ENCODE measurements at places on chromosomes 6 and 20.

DNA sequence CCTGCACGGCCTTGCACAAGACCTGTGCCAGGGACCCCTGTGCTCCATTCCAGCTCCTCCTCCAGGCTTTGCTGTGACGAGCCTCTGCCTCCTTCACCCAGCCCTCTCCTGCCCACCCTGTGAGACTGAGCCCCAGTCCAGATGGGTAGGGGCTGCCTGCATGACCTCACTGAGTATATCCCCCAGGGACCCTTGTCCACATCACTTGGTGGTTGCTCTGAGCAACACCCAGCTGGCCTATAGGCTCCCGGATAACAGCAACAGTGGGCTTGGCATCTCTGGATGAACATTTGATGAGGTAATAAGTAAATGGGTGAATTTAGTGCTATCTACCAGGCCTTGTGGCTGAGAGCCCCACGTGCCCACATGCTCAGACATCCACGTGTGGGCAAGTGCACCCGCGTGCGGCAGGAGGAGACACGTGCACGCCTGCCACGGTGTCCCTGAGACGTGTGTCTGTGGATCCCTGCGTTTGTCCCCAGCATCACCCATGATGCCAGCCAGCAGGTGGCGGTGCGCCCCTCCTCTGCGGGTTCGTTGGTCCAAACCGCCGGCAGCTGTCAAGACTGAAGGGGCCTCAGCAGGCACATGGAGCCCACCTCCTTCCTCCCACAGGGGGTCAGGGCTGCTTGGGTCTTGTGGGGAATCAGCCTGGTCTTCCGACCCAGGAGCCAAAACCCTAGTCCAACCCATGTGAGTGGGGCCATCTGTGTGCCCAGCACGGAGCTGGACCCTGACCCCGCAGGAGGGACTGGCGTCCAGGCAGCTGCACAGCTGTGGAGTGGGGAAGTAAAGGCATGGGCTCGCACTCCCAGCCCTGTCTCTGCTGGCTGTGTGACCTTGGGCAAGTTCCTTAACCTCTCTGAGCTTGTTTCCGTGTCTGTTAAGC lies 45.9 kb downstream of the FGD2 start:
- DNase-seq = peak; percentile 80

- DNase-seq = peak; percentile 80
Observed at GRCh38 chr6:7542874-7543624, 1.6 kb downstream of the DSP start.

- DNase-seq = no peak
Observed at GRCh38 chr6:131635384-131636340, 1.4 kb upstream of the ENPP3 start.

DNA sequence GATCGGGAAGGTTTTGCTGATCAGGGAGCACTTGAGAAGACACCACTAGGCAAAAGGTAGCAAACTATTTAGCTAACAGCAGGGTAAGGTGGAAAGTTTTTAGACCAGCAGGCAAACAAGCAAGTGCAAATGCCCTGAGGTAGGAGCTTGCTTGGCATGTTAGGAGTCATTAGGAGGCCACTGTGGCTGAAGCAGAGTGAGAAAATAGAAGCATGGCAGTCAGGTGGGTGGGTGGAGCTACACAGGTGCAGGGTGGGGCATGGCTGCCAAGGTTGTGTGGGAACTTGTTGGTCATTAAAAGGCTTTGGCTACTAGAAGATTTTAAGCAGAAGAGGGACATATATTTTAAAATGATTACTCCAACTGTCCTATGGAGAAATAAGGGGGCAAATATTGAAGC lies 77.3 kb downstream of the EDN1 start:
- no peak for DNase-seq

- DNase-seq = no peak
Observed at GRCh38 chr6:35494161-35494563, 2.7 kb downstream of the TEAD3 start.

GRCh38 chr20:63246490-63247288 lies 7.6 kb downstream of the NKAIN4 start:
- peak; percentile 51 for DNase-seq

DNA sequence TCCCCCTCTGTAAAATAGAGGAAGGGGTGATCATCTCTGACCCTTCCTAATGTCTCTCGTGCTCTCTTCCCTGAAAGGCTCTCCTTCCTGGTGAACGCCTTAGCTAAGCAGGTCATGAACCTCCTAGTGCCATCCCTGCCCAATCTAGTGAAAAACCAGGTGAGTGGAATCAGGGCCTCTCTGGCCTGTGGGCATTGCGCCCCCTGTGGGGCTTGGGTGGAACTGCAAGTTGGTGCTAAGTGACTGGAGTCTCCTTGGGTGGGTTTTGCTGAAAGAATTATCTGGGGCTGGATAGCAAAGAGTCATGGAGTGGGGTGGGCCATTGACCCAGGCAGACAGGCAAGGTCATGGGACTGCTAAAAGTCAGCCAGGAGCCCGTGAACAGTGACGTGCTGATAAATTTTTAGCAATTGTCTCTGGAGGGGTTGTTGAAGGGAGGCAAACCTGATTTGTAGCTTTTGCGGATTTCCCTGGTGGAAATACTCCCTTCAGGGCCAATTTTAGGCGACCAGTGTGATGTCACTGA lies 8.9 kb downstream of the BPIFB1 start:
- DNase-seq = peak; percentile 31

GRCh38 chr20:46341074-46342009 lies 33.0 kb upstream of the CDH22 start:
- DNase-seq = no peak

- no peak for DNase-seq
Observed at GRCh38 chr6:158037771-158038170, 56.1 kb downstream of the SYNJ2 start.

DNA sequence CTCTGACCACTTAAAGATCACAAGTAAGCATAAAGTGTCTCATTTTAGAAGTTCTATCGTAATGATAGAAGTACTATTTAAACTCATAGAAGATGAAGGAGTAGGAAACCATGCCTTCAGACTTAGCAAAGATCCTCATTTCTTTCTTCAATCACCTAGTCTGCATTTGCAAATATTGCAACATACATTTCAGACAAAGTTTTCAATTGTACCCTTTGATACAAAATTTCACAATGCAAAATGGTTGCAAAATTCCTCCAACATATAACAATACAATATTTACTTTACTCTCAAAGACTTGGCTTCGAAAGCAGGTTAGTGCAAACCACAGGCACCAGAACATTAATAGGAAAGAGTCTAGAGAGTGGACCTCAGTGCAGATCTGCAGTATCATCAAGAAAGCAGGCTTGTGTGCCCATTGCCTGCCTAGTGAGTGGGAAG lies 16.1 kb upstream of the ROS1 start:
- no peak for DNase-seq

DNA sequence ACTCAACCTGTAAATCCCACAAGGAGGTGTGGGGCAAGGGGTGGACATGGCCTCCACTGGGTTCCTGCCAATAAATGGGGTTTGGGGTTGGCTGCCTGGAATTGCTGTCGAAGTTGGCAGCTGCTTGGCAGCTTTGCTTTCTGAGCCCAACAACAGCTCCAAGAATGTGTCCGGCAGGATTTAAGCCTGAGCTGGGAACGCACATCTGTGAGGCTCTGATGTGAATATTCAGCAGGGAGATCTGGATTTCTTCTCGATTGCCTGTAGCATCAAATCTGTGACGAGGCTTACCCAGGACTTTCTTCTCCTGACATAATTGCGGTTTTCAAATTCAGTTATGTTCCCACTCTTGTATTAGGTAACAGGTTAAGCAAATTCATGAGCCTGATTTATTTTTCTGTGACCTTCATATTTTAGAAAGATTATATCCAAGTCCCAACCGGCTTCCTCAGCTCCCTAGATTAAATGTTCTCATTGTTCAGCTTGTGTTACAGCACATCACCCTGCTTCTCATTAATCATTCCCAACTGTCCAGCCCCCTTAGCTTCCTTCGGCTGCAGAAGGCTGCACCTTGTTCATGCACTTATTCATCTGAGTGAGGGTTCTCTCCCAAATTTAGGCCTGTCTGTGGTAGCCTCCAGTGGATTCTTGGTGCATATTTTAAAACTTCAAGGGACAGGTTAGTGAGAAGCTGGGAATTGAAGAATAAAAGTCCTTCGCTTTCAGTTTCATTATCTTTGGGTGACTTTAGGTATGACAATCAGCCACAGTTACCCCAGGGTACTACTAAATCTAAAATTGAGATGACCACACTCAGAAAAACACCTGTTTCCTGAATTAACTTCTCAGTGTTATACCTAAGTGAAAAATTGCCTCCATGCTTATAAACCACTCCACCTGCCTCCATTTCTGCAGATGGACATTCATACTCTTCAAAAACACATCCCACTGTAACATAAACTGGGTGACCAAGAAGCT lies 310.0 kb downstream of the ESR1 start:
- DNase-seq = no peak

DNA sequence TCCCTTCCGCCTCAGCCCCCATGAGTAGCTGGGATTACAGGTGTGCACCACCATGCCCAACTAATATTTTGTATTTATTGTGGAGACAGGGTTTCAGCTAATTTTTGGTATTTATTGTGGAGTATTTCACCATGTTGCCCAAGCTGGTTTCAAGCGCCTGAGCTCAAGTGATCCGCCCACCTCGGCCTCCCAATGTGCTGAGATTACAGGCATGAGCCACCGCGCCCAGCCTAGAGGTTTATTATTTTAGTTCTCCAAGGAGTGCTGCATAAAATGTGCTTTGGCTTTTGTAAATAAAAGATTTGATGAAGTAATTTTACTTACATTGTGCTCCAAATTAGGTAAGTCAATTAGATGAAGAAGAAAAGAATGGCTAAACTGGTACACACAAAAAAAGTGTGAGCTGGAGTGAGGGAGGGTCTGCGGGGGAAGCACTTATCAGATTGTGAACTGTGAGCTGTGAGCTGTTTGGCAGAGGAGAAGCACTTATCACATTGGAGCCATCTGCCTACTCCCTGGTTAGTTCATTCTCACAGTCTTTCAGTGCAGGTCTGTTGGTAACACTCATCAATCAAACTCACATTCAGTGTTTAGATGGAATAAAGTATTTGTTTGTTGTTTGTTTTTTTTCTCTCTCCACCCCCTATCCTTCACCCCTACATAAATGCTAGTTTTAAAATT lies 398.0 kb downstream of the EPHA7 start:
- no peak for DNase-seq

DNA sequence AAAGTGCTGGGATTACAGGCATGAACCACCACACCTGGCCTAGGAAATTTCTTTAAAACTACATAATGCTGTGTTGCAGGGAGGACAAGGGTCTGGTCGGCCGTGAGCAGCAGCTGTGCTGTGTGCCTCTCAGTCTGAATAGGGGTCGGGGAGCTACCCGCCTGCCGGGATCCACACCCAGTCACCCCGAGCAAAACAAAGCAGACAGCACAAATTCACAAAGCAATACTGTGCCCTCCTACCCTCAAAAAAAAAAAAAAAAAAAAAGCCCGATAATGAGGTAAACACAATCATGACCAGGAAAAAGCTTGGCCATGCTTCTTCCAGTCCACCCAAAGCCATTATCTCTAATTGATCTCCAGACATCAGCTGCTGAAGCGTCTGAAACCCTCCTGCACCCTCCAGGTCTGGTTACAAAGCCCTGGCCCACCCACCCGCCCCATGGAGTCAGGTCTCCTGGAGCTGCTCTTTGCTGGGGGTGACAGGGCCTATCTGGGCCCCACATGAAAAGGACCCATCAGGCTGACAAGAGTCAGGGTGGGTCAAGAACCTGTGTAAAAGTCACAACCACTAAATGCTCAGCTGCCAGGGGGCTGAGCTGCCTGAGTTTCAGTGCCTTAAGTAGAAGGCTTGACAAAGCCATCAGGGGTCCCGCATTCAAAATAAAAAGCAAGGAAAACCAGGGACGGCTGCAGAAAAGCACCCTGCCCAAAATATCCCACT lies 88.2 kb downstream of the NOL4L start:
- DNase-seq = no peak

DNA sequence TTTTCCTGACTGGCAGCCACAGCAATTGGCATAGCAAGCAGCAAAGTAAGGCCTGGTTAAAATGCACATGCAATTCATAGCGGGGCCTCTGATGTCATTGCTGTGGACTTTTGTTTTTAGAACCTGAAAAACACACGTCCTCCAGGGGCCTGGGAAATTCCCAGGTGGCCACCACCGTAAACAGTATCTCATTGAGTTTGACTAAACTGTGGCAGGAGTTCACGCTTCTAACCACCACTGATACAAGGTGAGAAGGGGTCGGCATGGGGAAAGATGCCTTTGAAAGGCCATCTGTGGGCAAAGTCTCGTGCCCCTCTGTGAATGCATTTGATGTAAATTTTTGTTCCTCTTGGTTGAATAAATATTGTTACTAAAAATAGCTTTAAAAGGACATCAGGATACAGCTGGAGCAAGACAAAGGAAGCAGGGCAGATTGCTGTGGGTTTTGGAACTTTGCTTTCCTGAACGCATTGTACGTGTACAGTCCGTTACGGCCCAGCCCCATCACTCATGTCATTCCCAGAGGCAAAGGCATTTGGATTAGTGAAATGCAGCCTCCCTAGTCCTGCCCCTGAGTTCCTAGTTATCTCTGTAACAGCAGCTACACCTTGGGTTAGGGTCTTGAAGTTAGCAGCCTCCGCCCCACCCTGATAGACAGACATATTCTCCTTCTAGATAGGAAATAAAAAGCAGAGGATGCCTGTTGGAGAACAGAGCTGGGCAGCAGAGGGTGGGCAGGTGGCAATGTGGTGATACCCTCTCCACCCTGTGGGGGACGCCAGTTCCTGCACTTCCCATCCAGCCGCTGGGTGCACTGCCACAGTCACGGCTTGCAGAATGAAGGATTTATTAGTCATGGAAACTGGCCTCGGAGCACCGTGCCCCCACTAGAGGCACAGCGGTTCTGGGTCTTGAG lies 80.3 kb downstream of the ZDHHC14 start:
- DNase-seq = no peak

DNA sequence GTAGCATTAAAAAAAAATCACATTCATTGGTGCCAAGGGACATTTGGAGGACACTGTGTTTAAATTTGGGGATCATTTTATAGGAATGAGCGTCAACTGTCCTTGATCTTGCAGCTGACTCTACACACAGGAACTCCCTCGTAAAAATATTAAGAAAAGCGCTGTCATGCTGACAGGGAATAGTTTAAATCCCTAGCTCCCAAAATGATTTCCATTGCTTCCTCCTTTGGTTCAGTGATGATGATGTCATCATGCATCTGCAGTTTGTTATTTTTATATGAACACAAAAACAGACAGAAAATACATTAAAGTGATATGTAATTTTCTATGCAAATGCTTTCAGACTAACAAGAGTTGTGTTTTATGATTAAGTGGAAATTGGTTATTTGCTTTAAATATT lies 275.6 kb downstream of the BTBD9 start:
- no peak for DNase-seq

GRCh38 chr20:37277253-37277593 lies 12.2 kb upstream of the MANBAL start:
- DNase-seq = no peak
